Endothelial cell of umbilical vein (primary cell): ENCODE measurements at places on chromosomes 7 and 10. TPM values are rescaled to one million over a fixed set of nuclear protein-coding genes. Genes with fewer than 3 reads are reported as not detected.

Gene NUDT1
- polyA plus RNA-seq, result 22.9 and 25.9 TPM in 2 replicates

Gene SEMA3D
- polyA plus RNA-seq, result 7.4 and 9.9 TPM in 2 replicates

Gene GRM3
- not detected in 2 replicates for polyA plus RNA-seq

Gene CRHR2
- not detected in 2 replicates for polyA plus RNA-seq

Gene NEURL1
- polyA plus RNA-seq, result 0.06 TPM in 2 replicates

Gene CADPS2
- 7.0 and 9.5 TPM in 2 replicates for polyA plus RNA-seq

Gene GPR15LG
- not detected in 2 replicates for polyA plus RNA-seq

Gene PLA2G12B
- not detected in 2 replicates for polyA plus RNA-seq

Gene EIF5AL1
- polyA plus RNA-seq, result 0.73 and 1.0 TPM in 2 replicates

Gene PIK3CG
- polyA plus RNA-seq, result 0.81 and 1.2 TPM in 2 replicates

Gene SHTN1
- 4.0 and 4.8 TPM in 2 replicates for polyA plus RNA-seq

Gene GPR22
- not detected in 2 replicates for polyA plus RNA-seq

Gene PPRC1
- 26.1 and 27.0 TPM in 2 replicates for polyA plus RNA-seq

Gene PPP1R3C
- 2.0 TPM in 2 replicates for polyA plus RNA-seq

Gene CYREN
- polyA plus RNA-seq, result 16.9 and 19.1 TPM in 2 replicates

Gene ACHE
- 0.28 and 0.48 TPM in 2 replicates for polyA plus RNA-seq

Gene TMEM213
- not detected in 2 replicates for polyA plus RNA-seq

Gene KIAA1549
- polyA plus RNA-seq, result 3.9 and 4.6 TPM in 2 replicates

Gene GDF2
- not detected in 2 replicates for polyA plus RNA-seq

Gene ATP5F1C
- polyA plus RNA-seq, result 184 and 204 TPM in 2 replicates

Gene FAS
- polyA plus RNA-seq, result 1.7 and 2.0 TPM in 2 replicates

Gene MKI67
- 12.8 and 16.2 TPM in 2 replicates for polyA plus RNA-seq

Gene PON3
- polyA plus RNA-seq, result 0.62 and 0.83 TPM in 2 replicates

Gene THSD7A
- polyA plus RNA-seq, result 2.8 and 3.3 TPM in 2 replicates

Gene CALU
- 111 and 135 TPM in 2 replicates for polyA plus RNA-seq

Gene CNTNAP2
- polyA plus RNA-seq, result 0.02 TPM in 1 of 2 replicates, not detected in the other

Gene HOXA7
- 16.9 and 18.1 TPM in 2 replicates for polyA plus RNA-seq

Gene PRSS2
- polyA plus RNA-seq, result 0.13 and 0.25 TPM in 2 replicates

Gene SYT15
- 0.50 and 0.65 TPM in 2 replicates for polyA plus RNA-seq

Gene ZNF488
- polyA plus RNA-seq, result 0.14 and 0.21 TPM in 2 replicates

Gene AMPH
- 4.8 and 5.2 TPM in 2 replicates for polyA plus RNA-seq

Gene BAIAP2L1
- 0.32 and 0.35 TPM in 2 replicates for polyA plus RNA-seq

Gene MMP21
- polyA plus RNA-seq, result 0.06 TPM in 1 of 2 replicates, not detected in the other

Gene GHRHR
- polyA plus RNA-seq, result not detected in 2 replicates

Gene NME8
- polyA plus RNA-seq, result not detected in 2 replicates

Gene ARMC3
- polyA plus RNA-seq, result not detected in 2 replicates

Gene LRRTM3
- not detected in 2 replicates for polyA plus RNA-seq

Gene CLDN4
- polyA plus RNA-seq, result 0.14 and 0.15 TPM in 2 replicates

Gene LIPM
- not detected in 2 replicates for polyA plus RNA-seq

Gene NUTM2D
- polyA plus RNA-seq, result 1.4 and 1.9 TPM in 2 replicates
